Colonic mucosa (tissue), 4 donors: ENCODE measurements at places on chromosomes 6 and 20.

GRCh38 chr20:13223736-13224520 is 2.9 kb downstream of the ISM1 start:
- no peak for DNase-seq

- DNase-seq = no peak
Observed at GRCh38 chr20:8126841-8127378, 5.2 kb upstream of the PLCB1 start.

GRCh38 chr6:41647061-41647511 is 8.8 kb downstream of the MDFI start:
- no peak for DNase-seq

GRCh38 chr6:14464055-14464454 is 346.5 kb downstream of the CD83 start:
- no peak for DNase-seq

- DNase-seq = no peak
Observed at GRCh38 chr20:38272398-38272797, 11.9 kb upstream of the KIAA1755 start.

DNA sequence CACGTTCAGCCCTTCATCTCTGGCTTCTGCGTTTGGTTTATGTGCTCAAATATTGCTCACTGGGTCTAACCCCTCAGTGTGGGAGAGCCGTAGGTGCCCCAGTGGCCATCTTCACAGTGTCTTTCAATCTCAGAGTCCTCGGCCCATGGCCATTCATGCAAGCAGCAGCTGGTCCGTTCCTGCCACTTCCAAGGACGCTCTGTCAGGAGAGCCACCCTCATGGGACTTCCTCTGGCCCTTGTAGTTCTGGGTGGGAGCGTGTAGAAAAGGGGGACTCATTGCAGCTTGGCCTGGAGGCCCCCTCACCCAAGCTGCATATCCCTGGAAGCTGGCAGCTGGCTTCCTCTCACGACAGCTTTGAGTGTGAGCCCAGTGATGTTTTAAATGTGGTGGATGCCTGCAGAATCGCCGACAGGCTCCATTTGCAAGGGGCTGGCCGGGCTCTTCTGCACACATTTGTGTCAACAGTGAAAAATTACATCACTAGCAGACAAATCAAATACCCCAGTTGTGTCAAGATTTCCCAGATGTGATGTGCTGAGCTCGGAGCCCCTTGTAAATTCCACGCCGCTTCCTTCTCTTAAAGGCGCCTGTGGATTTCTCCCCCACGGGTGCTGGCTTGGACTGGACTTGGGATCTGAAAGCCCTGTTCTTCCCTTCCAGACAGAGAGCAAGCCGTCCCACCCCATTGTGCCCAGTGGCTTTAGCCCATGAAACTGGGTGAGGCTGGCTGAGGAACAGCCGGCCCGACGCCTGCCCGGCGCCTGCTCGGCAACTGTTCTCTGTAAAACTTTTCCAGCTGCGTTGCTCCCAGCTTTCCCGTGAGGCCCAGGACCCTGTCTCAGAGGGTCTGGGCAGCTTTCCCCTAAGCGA is 360.1 kb downstream of the TAF4 start:
- no peak for DNase-seq

GRCh38 chr6:134750669-134751068 is 199.2 kb downstream of the ALDH8A1 start:
- no peak for DNase-seq

- DNase-seq = no peak
Observed at GRCh38 chr20:5216663-5217062, 89.9 kb downstream of the CDS2 start.

DNA sequence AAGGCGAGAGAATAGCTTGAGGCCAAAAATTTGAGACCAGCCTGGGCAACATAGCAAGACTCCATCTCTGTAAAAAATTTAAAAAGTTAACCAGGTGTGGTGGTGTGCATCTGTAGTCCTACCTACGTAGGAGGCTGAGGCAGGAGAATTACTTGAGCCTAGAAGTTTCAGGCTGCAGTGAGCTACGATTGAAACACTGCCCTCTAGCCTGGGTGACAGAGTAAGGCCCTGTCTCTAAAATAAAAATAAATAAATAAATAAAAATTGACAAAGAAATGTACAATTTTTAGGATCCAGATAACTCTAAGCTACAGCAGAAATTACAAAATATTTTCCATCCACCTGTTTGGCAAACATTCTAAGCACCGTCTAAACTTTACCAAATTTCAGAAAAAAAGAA is 941.0 kb upstream of the ADGRB3 start:
- DNase-seq = no peak

GRCh38 chr20:54217762-54218161 is 9.9 kb downstream of the PFDN4 start:
- DNase-seq = no peak

DNA sequence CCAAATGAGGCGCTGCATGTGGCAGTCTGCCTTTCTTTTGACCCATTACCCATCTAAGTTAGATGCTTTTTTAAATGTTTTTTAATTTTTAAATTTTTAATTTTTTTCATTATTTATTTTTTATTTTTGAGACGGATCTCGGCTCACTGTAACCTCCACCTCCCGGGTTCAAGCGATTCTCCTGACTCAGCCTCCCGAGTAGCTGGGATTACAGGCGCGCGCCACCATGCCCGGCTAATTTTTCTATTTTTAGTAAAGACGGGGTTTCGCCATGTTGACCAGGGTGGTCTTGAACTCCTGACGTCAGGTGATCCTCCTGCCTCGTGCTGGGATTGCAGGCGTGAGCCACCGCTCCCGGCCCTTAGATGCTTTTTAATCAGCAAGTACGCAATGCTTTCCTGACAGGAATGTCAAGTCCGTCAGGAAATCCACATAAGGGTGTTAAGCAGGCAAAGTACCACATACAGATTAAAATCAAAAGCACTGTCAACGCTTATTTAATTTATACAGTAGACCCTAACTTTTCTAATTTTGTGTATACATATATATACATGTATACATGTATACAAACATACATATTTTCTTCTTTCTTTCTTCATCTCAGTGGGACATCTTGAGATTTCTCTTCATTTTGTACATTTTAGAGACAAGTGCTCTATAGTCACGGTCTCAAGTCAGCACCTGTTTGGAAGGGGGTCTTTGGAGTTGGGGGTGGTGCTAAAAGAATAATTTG is 995 bp upstream of the GSTA4 start:
- DNase-seq = peak; percentile 45

DNA sequence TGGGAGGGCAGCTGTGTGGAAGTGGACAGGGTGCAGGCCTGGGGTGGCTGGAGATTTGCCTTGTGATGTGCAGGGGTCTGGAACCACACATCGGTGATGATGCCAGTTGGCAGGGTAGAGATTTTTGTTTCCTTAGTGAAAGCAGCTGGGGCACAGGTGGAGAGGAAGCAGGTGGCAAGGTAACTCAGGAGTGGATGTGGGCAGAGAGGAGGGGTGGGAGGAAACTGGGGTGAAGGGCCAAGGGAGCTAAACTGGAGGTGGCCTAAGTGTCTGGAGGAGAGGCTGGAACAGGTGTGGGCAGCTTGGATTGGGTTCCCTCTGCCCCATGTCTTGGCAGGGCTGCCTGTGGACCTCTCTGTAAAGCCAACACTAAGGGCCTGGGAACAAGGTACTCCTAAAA is 4.7 kb upstream of the SCUBE3 start:
- DNase-seq = no peak

DNA sequence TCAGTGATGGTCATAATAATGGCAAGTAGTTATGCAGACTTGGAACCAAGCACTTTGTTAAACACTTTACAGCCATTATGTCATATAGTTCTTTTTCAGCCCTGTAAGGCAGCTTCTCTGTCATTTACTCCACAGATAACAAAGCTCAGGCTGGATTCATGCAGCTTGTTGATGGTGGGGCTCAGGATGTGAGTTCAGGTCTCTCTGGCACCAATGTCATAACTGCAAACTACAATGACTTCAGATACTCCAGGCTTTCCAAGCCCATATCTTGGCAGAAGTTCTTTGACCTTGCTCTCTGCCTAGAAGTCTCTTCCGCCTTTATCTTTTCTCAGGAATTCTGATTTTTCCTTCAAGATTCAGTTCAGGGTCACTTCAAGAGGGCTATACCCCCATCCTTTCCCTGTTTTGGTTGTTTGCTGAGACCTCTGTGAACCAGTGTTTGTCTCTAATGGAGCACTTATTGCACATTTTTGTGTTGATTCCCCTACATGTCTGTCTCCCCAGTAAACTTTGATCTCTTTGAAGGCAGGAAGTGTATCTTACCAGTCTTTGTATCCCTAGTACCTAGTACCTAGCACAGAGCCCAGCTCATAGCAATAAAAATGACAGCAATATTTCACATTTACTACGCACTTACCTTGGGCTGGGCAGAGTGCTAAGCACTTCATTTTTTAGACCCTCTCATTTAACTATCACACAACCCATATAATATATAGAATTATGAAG is 19.7 kb upstream of the EFHC1 start:
- no peak for DNase-seq

DNA sequence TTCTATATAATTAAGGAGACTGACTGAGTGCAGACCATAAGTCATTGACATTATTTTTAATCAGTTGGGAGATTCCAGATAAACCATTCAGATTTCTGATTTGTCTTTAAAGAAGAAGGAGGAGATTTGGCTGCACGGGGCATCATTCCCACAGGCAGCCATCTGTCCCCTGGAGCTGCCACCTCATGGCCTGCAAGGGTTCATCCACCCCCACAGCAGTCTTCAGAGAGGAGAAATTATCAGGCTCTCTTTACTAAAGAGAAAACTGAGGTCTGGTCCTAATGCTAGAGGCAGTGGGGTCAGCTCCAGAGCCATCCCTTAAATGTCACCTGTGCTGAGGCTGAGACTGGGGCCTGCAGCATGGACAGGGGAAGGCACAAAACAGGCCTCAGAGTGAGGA is 501.3 kb upstream of the SULF2 start:
- no peak for DNase-seq

DNA sequence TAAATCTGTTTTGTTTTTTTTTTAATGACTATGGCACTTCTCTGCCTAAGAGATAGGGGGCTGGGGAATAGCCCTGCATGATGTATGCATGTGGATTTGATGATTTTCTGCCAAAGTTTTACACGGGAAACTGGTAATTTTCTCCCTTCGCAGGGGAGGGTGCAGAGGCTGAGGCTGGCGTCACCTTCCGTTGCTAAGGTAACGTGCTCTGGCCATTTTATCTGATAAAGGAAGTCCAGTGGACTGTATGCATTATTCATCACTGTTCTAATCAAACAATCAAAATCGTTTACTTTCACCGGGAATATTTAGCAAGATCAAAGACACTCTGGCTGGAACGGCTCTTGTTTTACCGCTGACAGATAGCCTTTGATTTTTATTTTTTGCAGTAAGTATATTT is 789 bp downstream of the PHACTR1 start:
- no peak for DNase-seq

- no peak for DNase-seq
Observed at GRCh38 chr6:14320332-14320731, 202.8 kb downstream of the CD83 start.

GRCh38 chr6:119627908-119628669 is 278.5 kb upstream of the MAN1A1 start:
- DNase-seq = no peak

DNA sequence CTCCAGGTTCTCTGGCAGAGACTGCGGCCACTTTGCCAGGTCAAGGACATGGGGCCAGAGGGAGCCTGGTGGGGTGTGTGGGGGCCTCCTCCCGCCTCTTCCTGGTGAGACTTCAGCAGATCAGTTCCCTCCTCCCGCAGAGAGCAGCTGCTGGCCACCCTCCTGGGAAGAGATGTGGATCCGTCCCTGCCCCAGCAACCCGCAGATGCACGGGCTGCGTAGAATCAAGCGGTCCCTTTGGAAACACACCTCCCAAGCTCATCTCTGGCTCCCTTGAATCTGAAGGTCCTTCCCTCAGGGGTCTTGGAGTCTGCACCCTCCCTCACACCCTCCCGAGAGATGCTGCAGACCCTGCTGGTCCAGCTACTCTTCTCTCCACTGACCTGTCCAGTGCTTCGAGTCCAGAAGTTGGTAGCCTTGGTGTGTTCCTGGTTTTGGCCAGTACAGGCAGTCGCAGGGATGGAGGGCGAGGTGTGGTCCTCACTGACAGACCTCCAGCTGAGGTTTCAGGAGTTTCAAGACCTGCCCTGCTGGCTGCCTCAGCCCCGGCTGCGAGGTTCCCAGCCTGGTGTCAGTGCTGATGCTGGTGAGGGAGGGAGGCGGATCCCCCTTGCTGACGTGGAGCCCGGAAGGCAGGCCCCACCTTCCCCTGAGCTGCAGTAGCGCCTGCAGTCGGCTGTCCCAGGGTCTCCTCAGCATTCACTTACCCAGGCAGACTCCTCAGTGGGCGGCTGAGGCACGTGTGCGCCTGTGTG is at the start of gene NPBWR2:
TSS of gene NPBWR2 (minus strand) at position 585 of the 755 bp plus-strand sequence. CDS start 734 bp downstream, outside the sequence.
- no peak for DNase-seq

- peak; percentile 33 for DNase-seq
Observed at GRCh38 chr20:17767624-17768023, 67.9 kb downstream of the BANF2 start.
